ENCODE measurements at places on chromosomes 7 and 10.

DNA sequence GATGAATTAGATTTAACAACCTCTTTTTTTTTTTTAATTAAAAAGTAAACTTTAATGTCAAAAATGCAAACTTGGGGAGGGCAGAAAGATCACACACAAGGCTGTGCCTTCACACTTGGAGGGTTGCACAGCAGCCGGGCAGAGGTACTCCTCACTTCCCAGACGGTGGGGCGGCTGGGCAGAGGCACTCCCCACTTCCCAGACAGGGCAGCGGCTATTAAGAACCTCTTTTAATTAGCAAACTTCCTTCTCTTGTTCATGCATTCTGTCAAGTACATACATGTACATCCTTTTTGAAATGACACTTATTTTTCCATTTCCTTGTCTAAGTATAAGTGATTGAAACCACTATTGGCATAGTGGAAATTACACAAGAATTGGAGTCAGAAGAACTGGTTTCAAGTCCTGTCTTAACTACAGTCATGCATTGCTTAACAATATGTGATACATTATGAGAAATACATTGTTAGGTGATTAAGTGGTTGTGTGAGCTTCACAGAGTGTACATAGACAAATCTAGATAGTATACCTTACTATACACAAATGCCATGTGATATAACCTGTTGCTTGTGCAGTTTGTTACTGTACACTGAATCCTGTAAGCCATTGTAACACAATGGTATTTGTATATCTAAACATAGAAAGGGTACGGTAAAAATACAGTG, 26.5 kb downstream of the BTRC start:
- no peak for DNase-seq

GRCh38 chr7:24882989-24883621, 96.9 kb downstream of the OSBPL3 start:
- no peak for DNase-seq

- DNase-seq: no peak
These were observed 195.3 kb downstream of the FAM107B start for GRCh38 chr10:14579405-14579804.

DNA sequence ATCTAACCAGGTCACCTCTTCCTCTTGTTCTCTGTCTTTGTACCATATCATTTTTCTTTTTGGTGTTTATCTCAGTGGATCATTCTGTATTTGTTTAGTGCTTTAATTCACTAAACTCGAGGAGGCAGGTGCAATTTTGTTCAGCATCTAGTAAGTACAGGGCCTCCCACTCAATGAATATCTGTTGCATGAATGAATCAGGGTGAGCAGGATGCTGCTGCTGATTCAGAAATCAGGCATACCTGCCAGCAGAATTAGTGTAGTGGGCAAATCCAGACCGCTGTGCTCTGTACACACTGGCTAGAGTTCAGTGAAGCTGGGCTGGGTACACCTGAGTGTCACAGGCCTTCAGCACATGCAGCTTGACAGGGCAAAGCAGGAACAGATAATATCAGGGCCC, 511.9 kb downstream of the SUGCT start:
- no peak for DNase-seq

DNA sequence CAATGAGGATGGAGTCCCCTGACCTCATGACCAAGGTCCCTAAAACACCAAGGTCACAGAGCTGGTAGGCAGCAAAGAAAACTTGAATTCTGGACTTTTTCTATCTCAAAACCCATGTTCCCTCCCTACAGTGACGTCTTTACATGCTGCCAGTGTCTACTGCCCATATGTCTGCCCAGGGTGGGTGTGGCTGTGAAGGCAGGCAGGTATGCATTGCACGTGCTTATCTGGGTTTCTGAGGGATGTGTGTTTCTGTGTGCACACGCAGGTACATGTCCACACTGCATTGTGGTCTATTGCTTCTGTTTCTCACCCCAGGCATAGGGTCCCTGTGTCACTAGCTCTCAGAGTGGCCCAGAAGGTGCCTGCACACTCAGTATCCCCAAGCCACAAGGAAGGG, 13.5 kb downstream of the ATP6V1F start:
- no peak for DNase-seq

GRCh38 chr7:108511939-108512338, 14.0 kb downstream of the PNPLA8 start:
- no peak for DNase-seq

DNA sequence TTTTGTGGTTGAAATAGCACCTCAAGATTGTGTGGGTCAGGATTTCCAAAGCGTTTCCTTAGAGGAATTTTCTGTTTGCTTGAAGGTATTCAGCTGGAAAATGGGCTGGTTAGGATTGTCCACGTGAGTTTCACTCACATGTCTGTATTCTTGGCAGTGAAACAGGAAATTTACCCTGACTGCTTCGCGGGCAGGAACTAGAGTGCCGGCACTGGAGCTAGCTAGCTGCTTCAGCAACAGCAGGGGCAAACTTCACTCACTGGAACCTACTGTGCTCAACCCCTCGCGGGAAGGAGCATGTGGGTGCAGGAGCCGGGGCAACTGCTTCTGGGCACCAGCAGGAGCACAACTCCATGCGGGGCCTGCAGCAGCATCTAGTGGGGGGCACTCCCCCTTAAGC, 38.0 kb upstream of the RTKN2 start:
- no peak for DNase-seq

GRCh38 chr7:6482743-6483119, 35.0 kb upstream of the DAGLB start:
- no peak for DNase-seq

DNA sequence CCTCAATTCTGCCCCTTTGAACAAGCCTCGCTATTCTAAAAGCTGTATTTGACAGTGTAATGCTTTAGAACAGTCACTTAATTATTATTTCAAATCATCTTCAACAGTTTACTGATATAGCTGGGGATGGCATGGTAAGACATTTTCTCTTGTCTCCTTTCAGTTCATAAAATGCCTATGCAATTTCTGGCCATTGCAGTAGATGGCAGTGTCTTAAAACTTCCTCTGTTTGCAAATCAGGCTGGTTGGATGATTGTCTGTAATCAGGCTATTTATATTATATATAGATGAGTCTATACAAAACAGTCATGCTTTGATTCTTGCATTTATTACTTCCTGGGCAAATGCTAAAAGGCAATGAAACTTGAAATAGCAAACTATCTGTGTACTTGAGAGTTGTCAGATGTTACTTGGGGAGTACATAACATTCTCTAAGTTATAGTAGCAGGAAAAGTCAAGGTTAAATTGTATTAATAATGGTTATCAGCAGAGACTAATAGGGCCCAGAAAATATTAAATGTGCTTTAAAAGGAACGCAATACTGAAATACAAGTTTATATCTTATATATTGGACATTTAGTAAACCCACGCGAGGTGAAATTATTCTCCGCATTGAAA, 55.5 kb upstream of the LHFPL3 start:
- DNase-seq: no peak
